ENCODE measurements at places on chromosomes 13 and 19.

DNA sequence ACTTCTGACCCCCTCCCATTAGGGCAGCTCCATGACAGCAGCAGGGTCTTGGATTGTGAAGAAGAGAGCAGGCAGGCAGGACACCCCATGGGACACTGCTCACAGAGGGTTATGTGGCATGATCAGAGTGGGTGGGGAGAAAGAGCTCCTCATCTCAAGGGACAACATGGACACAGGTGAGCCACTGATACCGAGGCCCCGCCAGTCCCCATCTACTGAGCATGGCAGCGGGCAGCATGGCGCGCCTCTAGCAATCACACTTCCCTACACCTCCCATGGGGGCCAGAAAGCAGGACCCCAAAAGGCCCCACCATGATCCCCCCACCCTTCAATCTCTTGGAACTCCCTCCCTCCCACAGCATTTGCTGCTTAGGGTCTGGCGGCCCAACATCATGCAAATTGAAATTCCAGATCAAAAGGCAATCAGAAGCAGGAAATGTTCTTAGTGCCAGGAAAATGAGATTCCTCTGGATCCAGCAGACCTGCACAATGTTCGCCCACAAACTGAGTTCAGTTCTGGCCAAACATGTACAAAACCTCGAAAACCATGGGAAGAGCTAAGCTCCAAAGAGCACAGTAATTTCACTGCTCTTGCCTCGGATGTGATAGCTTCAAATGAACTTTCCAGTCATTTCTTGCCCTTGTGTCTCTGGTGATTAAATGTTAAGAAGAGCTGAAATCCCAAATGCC is 14.8 kb downstream of the DOCK9 start:
- no peak for DNase-seq

DNA sequence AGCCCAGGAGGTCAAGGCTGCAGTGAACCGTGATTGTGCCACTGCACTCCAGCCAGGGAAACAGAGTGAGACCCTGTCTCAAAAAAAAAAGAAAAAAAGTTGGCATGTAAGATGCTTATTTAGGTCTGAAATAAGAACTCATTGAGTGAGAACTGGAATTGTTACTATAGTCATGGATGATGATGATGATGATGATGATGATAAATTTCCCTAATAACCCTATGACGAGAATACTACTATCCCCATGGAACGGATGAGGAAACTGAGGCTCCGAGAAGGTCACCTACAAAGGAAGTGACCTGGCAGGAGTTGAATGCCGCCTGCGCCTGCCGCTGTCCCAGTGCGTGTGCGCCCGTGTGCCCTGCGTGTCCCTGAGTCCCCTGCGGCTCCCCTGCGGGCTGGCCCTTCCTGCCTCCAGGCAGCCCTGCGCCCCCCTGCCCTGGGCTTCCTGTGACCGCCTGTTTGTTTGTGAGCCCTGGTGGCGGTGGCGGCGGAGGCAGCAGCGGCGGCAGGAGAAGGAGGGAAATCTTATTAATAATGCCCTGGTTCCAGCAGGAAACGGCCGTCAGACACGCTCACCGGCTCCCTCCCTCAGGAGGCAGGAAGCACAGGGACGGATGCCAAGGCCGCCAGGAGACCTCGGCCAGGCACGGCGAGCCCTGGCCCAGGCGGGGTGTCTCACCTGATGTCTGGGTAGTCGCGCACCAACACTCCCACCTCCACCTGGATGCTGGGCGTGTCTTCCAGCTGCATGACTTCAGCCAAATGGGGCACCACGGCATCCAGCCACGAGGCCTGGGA is 29.6 kb downstream of the EXOC3L2 start:
- DNase-seq, result no peak

- DNase-seq, result peak; percentile 76
Observed at GRCh38 chr19:3556978-3557460, 367 bp downstream of the MFSD12 start.

GRCh38 chr13:32989942-32990341 is 26.3 kb upstream of the KL start:
- DNase-seq, result no peak

GRCh38 chr19:575527-576506 is 3.4 kb downstream of the BSG start:
- no peak for DNase-seq
